ENCODE measurements at places on chromosomes 7 and 10.

GRCh38 chr7:143479055-143479766 is 1.5 kb downstream of the TAS2R41 start:
- DNase-seq, result no peak

GRCh38 chr10:100516847-100517246 is 2.8 kb downstream of the SEC31B start:
- peak; percentile 40 for DNase-seq

GRCh38 chr7:105759670-105760550 is 116.5 kb downstream of the ATXN7L1 start:
- DNase-seq, result peak; percentile 81

DNA sequence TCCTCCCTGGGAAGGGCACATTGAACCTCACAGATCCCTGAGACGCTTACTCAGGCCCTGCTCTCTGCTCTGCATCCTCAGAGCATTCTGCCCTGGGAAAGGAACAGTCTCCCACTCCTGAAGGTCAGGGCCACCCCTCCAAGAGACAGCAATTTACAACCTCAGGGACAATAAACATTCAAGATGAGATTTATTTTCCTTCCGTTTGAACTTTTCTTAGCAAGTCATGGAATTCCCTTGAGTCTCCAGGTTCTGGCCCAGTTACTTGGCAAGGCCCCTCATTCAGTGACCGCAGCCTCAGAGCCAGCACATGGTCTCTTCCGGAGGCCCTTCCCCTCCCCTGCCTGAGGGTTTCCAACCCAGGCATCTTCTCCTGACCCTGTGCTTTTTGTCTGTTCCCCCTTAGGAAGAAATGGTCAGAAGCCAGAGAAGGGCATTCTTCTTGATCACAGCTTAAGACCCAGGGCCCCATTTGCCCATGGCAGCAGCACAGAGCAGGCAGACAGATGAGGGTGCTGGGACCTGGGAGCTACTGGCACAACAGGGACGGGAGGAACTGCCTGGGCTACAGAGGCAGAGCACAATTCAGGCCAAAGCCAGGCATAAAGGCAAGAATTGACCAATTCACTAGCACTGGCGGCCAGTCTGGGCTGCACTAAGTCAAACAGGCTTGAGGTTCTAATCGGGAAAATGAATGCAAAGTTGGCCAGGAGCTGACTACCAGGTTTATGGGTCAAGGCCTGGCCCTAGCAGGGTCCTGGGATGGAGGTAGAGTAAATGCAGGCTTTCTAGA is 56.7 kb downstream of the VSTM4 start:
- DNase-seq, result no peak

GRCh38 chr7:106187613-106188350 is 75.7 kb upstream of the SYPL1 start:
- peak; percentile 75 for DNase-seq

DNA sequence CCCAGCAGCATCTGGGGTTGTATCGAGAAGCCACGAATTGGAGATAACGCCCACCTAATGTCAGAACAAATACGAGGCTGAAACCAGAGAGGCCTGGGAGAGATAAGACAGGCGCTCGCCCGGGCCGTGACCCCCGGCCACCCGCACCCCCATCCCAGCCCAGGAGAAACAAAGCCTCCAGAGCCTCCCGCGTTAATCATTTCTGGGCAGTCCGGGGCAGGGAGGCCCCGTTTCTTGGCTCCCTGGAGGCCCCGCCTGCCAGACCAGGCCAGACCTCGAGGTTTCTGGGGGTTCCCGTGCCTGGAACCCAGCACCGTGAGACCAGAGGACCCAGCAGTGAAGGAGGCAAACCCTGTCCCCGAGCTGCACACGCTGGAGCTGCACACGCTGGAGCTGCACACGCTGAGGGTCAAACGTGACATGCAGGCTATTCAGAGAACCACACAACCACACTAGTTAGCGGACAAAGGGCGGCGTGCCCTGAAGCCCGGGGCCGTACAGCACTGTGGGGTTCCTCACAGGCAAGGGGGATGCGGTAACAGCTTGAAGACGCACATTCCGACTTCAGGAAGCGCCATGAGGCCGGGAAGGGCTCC is 53.4 kb downstream of the FOXL3 start:
- DNase-seq, result no peak

DNA sequence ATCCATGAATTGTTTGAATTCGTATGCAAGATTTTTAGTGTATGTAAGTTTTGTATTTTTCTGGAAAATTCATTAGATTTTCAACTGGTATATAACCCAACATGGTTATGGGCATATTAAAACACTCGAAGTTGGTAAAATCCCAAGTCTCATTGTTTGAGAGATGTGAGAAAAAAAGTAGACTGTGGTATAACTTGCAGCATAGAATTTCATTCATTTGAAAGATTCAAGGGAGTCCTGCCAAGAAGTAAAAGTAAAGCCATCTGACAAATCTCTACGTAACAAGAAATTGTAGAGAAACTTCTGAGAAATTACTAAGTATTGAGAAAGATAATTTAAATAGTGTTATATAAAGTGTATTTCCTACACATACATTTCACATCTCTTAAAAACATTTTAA is 40.2 kb downstream of the SEMA3E start:
- DNase-seq, result no peak

DNA sequence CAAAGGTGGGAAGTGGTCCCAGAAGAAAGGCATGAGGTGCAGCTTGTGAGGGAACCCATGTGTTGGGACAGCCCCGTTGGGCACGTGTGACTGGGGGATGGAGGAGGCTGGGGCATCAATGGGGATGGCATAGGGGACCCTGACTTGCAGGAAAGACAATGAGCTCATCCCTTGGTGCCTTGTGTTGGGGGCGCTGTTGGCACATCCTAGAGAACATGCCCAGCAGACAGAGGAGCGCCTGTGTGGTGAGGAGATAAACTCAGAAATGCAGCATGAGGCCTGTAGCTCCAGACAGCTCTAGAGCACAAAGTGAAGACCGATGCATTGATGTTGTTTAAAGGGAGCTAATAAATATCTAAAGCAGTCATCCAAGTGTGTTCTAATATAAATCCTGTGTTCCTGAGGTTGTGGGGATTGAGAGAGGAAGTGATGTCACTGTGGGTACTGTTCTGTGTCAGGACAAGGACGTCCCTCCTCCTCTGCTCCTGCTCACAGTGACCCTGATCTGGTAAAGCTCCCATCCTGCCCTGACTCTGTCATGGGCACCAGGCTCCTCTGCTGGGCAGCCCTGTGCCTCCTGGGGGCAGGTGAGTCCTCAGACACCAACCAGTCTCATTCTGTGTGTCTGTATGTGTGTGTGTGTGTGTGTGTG is 126.1 kb upstream of the PRSS58 start:
- no peak for DNase-seq

GRCh38 chr7:157547611-157548010 is 210.8 kb downstream of the DNAJB6 start:
- DNase-seq, result no peak

DNA sequence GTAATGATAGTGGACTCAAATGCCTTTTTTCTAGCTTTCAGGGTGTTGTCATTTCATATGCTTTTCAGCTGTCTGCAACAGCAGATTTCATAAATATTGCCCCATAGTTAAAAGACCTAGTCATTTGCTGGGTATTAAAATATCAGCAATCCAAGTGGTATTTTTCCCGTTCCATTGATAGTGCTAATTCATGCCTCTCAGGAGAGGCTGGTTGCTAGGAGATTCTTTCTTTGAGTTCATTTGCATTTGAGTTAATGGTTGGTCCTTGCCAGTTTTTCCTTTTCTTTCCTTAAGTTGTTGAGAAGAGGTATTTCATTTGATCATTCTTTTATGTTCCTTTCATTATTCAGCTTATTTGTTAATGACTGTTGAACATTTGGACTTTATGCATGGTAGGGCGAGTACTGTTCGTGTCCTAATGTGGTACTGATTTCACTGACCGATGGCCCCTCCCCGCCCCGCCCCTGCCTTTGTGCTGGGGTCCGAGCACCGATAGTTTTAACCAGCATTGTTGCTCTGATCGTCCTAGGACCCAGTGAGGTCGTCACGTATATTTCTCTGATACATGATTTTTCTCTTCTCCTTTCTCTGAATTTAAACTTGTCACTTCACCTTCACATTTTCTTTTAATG is 128.6 kb downstream of the CCNY start:
- DNase-seq, result no peak

DNA sequence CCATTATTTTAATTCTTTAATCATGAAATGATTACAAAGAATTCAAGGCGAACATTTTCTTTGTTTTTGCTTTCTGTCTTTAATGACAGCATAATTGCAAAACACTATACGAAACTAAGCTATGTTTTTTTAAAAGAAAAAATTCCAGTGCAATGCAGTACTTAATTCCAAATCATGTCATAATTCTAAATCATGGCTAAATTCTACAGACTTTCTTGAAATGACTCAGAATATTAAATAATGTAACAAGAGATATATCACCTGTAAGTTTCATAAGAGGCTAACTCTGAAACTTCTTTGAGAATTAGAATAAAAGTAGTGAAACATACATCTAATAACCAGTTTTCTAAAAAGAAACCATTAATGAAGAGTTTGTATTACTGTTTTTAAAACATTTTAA is 671.6 kb downstream of the PARD3 start:
- DNase-seq, result no peak

GRCh38 chr10:43958964-43959363 is 310.3 kb upstream of the ZNF32 start:
- no peak for DNase-seq

DNA sequence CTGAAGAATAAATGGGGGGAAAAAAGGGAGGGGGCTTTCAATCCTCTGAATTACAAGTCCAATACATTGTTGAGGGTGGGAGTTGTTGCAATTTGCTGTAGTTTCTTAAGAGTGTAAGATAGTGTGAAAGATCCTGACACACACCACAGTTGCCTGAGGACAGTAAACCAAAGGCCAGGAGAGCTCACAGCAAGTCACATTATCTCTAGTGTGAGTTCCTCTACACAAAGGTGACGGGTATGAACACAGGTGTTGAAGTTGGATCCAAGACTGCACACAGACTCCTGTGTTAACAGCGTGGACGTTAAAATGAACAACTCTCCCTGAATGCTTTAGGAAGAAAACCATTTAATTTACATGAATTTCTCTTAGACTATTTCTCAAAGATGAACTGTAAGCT is 12.0 kb downstream of the LARP4B start:
- DNase-seq, result no peak

DNA sequence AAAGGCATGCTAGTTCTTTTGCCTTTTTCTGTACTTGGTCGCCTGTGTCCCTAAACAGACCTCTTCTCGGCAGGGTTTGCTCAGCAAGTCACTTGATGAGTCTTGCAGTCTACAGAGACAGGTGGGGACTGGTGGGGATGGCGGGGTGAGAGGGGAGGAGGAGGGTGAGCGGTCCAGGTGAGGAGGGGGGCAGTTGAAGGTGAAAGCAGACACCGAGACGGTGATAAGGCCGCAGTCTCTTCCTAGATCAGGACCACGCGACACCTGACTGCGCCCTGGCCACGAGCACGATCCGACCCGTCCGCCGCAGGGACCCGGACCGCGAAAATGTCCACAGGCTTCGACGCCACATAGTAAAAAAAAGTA is 566 bp downstream of the ASNS start:
- DNase-seq, result no peak

- no peak for DNase-seq
Measured at GRCh38 chr7:138512885-138513284, 52.8 kb downstream of the TRIM24 start.

GRCh38 chr7:116222501-116222900 is 12.2 kb downstream of the TES start:
- no peak for DNase-seq

- DNase-seq, result peak; percentile 47
Measured at GRCh38 chr10:99172128-99172738, 63.4 kb downstream of the HPSE2 start.

DNA sequence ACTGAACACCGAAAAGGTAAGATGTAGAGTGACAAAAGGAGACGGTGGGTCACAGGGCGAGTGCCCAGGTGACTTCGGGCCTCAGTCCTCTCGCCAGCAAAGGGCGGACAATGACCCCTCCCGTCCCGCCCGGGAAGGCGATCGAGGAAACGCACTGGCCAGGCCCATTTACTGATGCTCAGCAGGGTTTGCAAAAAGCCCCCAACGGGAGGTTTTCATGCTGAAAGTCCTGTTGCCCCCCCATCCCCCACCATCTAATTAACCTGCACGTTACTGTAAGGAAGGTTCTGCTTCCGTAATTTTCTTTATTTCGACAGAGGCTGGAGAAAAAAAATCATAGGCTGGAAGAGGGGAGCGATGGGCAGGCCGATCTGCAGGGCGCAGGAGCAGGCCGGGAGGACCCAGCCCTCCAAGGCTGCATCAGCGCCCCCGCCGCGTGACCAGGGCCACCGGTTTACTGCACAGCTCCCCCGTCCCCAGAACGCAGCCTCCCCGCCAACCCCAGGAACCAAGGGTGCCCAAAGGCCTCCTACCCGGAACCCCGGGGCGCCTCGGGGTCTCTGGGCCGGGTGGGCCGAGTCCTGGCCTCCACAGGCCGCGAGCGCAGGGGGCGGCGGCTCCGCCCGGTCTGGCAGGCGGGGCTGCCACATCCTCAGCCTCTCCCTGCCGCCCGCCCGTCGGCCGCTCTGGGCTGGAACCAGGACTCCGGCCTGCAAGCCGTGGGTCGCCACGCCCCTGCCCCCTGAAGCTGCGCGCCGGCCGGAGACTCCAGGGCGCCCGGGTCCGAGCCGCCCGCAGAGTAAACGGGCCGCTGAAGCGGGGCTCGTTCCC is 613 bp downstream of the OAT start:
- DNase-seq, result peak; percentile 67

- DNase-seq, result no peak
Measured at GRCh38 chr10:23013581-23014335, 81.6 kb upstream of the MSRB2 start.

DNA sequence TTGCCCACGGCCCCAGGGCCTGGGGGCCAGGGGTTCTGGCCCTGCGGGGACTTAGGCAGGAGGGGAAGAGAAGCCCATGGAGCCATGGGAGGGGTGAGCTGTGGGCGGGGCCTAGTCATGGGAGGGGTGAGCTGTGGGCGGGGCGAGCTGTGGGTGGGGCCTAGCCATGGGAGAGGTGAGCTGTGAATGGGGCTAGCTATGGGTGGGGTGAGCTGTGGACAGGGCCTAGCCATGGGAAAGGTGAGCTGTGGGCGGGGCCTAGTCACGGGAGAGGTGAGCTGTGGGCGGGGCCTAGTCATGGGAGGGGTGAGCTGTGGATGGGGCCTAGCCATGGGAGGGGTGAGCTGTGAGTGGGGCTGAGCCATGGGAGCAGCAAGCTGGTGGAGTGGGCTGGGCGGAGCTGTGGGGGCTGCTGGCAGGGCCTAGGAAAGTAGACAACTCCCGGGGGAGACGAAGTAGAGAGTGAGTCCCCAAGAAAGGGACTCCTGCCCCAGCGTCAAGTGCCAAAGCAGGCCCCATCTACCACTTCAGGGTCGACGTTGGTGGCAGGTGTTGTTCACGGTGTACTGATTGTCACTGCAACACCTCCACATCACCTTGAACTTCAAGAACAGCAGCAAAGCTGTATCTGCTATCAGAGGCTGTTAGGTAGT is 19.2 kb upstream of the TTYH3 start:
- no peak for DNase-seq

All from dermis blood vessel endothelial cell (primary cell).